HepG2 (cell line): ENCODE measurements at places on chromosomes 12 and 14. TPM values are rescaled to one million over a fixed set of nuclear protein-coding genes. Genes with fewer than 3 reads are reported as not detected.
A peak's percentile ranks its signal among the peaks of the same experiment; 100 is the strongest.

CTSG gene
- not detected in 2 replicates for total RNA-seq

POTEG gene
- total RNA-seq: not detected in 2 replicates

TTC5 gene
- 28.5 and 44.6 TPM in 2 replicates for total RNA-seq

KRT85 gene
- total RNA-seq: not detected in 2 replicates

SLC2A3 gene
- total RNA-seq: 22.6 and 39.3 TPM in 2 replicates

DNA sequence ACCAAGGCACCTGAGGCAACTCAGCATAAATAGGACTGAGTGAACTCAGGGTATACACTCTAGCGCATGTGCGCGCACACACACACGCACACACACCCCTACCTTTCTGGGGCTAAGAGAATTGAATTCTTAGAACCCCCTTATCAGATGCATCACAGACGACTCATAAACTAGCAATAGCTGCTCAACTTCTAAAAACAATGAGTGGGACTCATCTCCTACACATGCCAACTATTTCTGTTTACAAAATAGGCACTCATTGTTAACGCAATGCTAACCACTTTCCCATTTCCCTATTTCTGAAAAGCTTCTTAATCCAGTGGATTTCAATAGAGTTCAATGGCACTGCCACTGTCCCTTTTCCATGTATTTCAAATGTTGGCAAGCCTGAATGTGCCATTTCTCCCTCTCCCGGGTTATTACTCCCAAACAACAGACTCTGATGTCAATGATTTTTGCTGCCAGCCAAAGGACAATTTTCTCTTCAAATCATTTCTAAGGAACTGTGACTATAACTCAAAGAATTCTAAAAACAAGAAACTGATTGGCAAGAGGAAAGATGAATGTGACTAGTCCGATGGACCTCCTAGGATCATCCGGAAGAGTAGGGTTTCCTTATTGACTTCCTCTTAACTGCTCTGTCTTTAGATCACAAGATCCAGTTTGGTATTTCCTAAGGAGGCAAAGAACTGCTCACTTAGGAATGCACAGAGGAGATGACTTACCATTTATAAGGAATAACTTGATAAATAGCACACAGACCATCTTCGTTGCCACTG, 48.8 kb downstream of the SLC38A1 start:
- peak; percentile 30 for DNase-seq
- H3K4me3 ChIP-seq: no peak overlapping the region
- no peaks in the 10 kb centered on the region for H3K27me3 ChIP-seq
- H3K36me3 ChIP-seq: peaks cover 9% of the 10 kb centered on the region

DNA sequence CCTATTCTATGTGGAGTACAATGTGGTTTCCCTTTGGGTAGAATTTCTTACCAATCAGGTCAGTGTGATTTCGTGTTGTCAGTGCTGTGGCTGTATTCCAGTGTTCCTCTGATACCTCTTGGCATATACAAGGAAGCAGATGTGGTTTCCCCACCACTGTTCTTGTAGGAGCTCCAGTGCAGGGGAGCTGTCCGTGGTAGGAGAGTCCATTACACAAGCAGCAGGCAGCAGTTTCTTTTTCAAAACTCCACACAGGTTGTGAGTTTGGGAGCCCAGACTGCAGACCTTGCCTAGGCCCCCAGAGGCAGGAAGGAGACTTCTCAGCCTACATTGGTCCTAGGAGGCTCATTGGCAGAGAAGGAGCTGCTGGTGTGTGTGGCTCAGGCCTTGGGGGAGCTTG, 452.8 kb downstream of the AACS start:
- no peak overlapping the region for H3K4me3 ChIP-seq
- no peaks in the 10 kb centered on the region for H3K36me3 ChIP-seq
- 0 out of 3 replicates have a peak, but pooled peaks cover 10% of the 10 kb centered on the region for H3K27me3 ChIP-seq
- 0 out of 2 replicates have a peak, but pooled peaks cover 7% of the 10 kb centered on the region for H3K4me1 ChIP-seq
- H3K27ac ChIP-seq: no peak overlapping the region

GRCh38 chr12:120944645-120945217, 33.6 kb upstream of the HNF1A start:
- no peak overlapping the region for H3K27ac ChIP-seq
- H3K4me3 ChIP-seq: peak overlapping the region; percentile 13; the same call in 1 of the 2 replicates
- H3K4me1 ChIP-seq: peaks cover 51% of the 10 kb centered on the region
- no peak for DNase-seq

DNA sequence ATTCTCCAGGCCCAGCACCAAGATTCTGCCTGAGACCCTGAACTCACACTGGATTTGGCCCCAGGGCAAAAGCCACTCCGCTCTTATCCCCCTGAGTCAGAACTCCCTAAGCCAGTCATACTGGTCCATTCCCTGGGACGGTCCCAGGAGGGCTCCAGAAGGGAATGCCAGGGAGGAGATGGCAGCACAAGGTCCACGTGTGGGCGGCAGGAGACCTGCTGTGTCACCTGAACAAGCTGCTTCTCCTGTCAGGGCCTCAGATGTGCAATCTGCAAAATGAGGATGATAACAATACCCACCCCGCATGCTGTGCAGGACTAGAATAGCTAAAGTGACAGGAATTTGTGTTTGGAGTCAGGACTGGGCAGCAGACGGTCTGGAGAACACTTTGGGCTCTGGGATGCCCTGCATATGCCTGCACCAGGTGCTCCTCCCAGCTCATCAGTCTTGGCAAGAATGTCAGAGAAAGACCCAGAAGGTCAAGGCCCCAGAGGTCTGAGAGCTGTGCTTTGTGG, 40.3 kb downstream of the CMKLR1 start:
- no peak overlapping the region for H3K4me3 ChIP-seq
- H3K4me1 ChIP-seq: peaks cover 20% of the 10 kb centered on the region
- no peaks in the 10 kb centered on the region for H3K36me3 ChIP-seq
- DNase-seq: no peak
- H3K27me3 ChIP-seq: no peaks in the 10 kb centered on the region; the same call in 2 of the 3 replicates
- H3K27ac ChIP-seq: no peak overlapping the region

GRCh38 chr12:42426746-42427145, 100.8 kb downstream of the PPHLN1 start:
- H3K4me3 ChIP-seq: no peak overlapping the region
- no peaks in the 10 kb centered on the region for H3K4me1 ChIP-seq
- DNase-seq: no peak
- H3K27me3 ChIP-seq: no peaks in the 10 kb centered on the region
- no peaks in the 10 kb centered on the region for H3K36me3 ChIP-seq

DNA sequence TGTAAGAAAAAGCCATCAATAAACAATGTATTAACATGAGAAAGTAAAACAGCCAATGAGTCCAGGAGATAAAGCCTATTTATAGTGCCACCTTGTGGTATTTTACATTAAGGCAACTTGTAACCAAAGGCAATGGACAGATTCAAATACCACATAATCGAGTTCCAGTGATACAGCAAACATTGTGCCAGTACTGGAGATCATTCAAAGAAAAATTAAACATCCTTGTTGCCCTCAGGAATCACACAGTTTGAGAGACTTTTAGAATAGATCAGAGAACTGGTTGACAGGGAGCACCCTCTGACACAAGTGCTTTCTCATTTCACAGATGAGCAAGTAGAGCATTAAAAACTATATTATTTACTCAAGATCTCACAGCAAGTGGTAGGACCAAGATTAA, 98.1 kb downstream of the DDHD1 start:
- H3K4me1 ChIP-seq: no peaks in the 10 kb centered on the region
- DNase-seq: peak; percentile 38
- H3K4me3 ChIP-seq: no peak overlapping the region
- peaks cover 2% of the 10 kb centered on the region; the same call in 1 of the 2 replicates for H3K36me3 ChIP-seq
